ENCODE measurements at places on chromosomes 1 and 21. TPM values are rescaled to one million over a fixed set of nuclear protein-coding genes. Genes with fewer than 3 reads are reported as not detected.

Gene PLK3
- 10.2 TPM for total RNA-seq

Gene COL9A2
- total RNA-seq: 6.9 TPM

Gene OR2L2
- 0.41 TPM for total RNA-seq

Gene SPRR5
- not detected for total RNA-seq

Gene TSACC
- total RNA-seq: not detected

Gene PLPPR4
- total RNA-seq: 168 TPM

Gene LRRC8D
- total RNA-seq: 31.4 TPM

Gene PLEKHA6
- 11.0 TPM for total RNA-seq

Gene LDLRAD1
- not detected for total RNA-seq

Gene CTSE
- not detected for total RNA-seq

Gene RNU1-4
- total RNA-seq: under 0.01 TPM

Gene FMN2
- 60.7 TPM for total RNA-seq

Gene USP24
- total RNA-seq: 67.3 TPM

Gene DENND2D
- 1.2 TPM for total RNA-seq

Gene MYBPH
- total RNA-seq: not detected

Gene SLC44A3
- total RNA-seq: 1.2 TPM

Gene TIE1
- 6.9 TPM for total RNA-seq

Gene RIPPLY3
- not detected for total RNA-seq

Gene CA14
- total RNA-seq: 0.41 TPM
